Urothelium cell line (cell line): ENCODE measurements at places on chromosomes 13 and 19.

DNA sequence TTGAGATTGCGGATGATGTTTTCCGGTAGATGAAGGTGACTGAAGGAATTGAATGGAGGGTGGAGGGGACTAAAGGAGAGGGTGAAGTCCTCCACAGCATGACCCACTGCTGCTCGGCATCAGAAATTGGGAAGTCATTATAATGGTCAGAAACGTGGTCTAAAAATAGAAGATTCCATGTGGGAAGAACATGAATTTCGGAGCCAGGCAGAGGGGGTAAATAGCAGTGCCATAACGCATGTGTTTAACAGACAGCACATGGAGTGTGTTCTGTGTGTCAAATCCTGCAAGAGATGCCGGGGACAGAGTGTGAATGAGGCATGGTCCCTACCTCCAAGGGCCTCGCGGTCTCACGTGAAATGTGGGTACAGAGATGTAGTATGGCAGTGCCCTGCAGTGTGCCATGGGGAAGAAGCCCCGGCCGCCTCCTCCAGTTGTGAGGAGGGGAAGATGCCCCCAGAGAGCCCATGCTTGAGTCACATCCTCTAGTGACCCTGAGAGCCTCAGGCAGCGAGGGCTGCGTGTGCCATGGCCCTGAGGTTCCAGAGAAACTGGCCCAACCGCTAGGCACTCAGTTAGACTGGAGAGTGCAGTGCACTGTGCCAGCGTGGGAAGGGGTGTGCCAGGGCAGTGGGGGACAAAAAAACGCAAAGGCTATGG is 106.1 kb downstream of the COL4A2 start:
- no peak for DNase-seq

GRCh38 chr19:40800339-40800996 is 1.5 kb downstream of the EGLN2 start:
- no peak for DNase-seq

GRCh38 chr13:103022336-103022735 is 43.9 kb downstream of the SLC10A2 start:
- peak; percentile 4 for DNase-seq

DNA sequence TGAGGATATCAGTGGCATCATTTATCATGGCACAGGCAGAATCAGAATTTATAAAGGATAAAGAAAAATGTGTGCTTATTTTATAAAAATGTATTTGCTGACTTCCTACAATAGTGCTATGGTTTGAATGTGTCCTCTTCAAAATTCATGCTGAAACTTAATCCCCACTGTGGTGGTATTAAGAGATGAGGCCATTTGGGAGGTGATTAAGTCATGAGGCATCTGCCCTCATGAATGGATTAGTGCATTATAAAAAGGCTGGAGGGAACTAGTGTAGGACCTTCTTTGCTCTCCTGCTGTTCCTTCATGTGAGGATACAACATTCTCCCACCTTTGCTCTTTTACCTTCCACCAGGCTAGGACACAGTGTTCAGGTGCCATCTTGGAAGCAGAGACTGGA is 212.8 kb downstream of the RFC3 start:
- no peak for DNase-seq

GRCh38 chr19:55407800-55408532 is 378 bp upstream of the UBE2S start:
- peak; percentile 98 for DNase-seq

DNA sequence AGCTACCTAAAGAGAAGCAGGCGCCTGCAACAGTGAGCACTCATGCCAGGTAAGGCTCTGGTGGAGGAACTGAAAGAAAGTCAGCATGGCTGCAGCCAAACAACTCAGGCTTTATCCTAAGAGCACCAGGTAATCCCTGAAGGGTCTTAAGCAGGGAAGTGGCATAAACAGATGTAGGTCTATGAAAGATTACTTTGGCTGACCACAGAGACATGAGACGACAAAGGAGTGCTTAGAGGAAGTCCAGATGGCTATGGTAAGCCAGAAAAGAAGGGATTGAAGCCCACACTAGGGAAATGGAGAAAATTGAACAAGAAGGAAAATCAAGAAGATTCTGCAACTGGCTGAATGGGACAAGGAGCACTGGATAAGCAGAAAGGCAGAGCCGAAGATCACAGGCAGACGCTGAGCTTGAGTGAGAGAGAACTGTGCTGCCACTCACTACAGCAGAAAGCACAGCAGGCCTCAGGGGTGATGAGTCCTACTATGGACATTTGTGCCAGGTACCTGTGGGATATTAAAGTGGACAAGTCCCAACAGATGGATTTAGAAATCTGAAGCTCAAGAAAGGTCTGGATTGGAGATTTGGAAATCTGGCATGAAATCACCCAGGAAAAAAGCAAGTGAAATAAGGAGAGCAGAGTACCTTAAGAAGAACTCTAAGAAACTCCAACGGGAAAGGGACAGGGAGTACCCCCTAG is 4.2 kb downstream of the RCBTB1 start:
- DNase-seq: no peak

- DNase-seq: peak; percentile 50
These were observed 20.8 kb upstream of the SEMA6B start for GRCh38 chr19:4580021-4580901.

- no peak for DNase-seq
These were observed 4.6 kb upstream of the EPS15L1 start for GRCh38 chr19:16476401-16476800.

GRCh38 chr13:80290591-80290990 is 50.3 kb downstream of the SPRY2 start:
- no peak for DNase-seq

GRCh38 chr19:1947651-1948209 is 6.8 kb downstream of the CSNK1G2 start:
- no peak for DNase-seq

GRCh38 chr13:102289606-102290005 is 112.2 kb downstream of the FGF14 start:
- DNase-seq: no peak

DNA sequence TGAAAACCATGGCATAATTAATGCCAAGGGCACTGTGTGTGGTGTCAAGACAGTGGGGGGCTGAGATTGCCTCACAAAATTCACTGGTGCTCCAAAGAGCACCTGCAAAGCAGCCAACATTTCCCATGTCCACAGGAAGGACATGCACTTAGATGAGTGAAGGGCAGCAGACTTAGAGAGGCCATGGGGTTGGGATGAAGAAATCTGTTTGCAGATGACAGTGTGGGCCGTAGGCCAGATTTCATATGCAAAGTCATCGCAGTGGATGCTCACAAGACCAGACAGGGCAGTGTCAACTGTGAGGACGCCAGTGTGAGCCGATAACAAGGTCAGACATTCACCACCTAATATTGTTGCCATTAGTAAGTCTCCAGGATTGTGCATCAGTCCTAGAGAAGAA is 773.4 kb downstream of the EFNB2 start:
- DNase-seq: no peak

DNA sequence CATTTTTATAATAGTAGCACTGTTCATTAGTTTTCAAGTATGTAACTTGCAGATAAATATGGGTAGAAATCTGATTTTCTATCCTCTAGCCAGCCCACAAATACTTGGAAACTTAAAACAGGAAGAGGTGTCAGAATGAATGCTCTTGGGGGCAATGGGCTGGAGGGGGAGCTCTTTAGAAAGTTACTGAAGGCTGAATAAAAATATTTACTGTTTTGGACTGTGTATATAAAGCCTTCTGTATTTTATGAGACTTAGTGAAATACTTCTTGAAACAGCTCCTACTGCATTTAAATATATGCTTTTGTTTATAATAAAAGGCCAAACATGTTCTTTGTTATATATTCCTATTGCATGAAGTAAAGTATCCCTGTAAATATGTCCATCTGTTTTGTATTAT is 138.8 kb downstream of the RGCC start:
- DNase-seq: no peak

GRCh38 chr13:67023130-67023876 is 206.8 kb downstream of the PCDH9 start:
- peak; percentile 49 for DNase-seq

DNA sequence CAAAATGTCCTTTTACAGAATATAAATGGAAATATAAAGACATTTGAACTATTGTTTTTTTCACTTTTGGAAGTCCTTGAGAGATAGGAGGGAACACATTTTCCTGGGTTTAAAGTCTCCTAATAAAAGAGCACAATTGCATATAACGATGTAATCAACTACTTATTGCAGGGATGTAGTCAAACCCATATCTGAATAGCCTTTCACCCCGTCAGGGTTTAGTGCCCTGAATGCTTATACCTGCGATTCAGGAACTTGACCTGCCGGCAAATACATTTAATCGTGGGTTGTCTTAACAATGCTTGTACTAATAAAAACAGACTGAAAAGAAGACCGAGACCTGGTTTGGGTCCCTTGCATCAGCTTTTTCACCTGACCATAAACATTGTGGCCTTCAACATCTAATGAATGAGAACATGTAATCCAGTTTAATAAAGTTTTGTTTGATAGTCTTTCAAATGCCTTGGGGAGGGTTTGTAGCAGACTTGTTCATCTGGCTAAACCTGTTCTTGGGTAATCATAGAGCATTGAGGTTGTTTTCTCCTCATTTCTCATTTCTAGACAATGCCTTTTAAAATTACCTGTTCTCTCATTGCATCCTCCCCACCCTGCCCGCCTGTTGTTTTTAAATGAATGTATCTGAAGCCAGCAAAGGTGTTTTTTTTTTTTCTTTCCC is 7.0 kb downstream of the KLF5 start:
- DNase-seq: no peak

GRCh38 chr13:110286833-110287819 is 19.8 kb downstream of the COL4A1 start:
- DNase-seq: no peak

DNA sequence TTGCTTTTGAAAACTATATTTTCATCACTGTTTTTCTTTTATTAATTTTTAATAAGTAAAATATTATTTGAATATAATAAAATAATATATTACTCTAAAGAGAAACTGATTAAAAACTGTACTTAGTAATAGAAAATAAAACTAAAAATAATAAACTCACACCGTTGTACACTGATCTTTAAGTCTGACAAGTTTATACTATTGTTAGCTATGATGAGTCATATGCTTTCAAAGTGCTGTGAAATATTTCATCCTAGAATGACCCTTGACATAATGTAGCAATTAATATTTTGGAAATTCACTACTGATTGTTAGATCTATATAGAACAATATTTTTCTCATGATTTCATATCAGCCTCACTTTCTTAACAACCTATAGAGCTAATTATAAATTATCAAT is 1040.6 kb upstream of the SPRY2 start:
- no peak for DNase-seq

GRCh38 chr19:47186446-47187334 is 44.3 kb downstream of the BBC3 start:
- DNase-seq: no peak

DNA sequence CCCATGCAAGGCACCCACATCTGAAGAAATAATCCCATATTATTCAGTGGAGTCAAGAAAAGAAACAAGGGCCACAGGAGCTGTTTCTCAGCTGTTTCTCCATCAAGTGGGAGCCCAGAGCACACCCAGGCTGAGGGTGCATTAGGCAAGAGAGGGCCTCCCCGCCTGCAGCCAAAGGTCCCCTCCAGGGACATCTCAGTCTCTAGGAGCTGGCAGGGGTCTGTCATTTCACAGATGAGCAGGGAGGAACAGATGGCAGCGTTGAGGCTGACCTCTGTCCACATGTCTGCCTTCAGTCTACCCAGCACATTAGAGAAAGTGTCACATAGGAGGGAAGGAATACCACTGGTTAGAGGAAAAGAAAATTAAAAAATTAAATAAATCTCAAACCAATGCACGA is 157.7 kb downstream of the ZNF536 start:
- no peak for DNase-seq

- DNase-seq: no peak
These were observed 150.6 kb upstream of the RNF113B start for GRCh38 chr13:98327371-98328270.

DNA sequence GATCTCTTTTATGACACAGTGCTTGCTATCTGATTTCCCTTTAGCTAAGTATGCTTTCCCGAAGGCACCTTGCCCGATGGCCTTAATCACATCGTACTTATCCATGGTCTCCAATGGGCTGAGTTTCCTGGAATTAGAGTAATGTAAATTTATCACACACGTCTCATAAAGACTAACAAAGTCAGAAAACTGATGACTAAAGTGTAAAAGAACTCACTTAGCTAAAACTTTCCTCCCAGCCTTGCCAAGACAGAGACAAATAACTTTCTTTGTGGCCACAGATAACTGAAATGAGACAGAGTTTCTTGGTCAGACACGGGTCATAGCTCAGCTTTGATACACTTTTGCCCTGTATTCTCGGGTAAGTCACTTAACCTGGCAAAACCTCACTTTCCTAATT is 1.5 kb downstream of the NEK5 start:
- DNase-seq: peak; percentile 4

DNA sequence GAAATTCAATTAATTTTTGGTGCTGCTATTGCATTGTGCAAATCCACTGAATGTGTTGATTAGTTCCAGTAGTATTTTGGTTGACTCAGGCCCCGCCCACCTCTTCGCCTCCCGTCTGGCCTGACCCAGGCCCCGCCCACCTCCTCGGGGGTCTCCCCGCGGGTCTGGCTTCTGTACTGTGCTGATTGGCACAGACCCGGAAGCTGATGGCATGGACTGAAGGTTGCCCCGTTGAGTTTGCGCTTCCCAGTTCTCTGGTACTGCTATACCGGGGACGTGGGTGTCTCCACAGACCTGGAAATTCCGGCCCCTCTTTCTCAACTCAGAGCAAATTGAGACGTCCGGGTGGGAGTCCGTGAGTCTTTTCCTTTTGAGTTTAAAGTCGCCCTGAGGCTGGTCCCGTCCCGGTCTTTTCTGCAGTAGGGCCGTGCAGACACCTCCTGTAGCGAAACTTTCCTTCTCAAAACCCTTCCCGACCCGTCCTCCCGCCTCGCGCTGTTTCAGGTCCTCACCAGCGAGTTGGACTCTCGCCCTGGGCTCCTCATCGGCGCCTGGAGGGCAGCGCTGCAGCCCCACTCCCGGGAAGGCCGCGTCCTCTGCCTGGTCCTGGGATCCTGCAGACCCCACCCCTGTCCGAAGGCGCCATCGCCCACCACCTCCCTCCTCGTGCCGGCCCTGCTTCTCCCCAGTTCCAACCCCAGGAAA is 14.8 kb downstream of the ZNF701 start:
- no peak for DNase-seq

DNA sequence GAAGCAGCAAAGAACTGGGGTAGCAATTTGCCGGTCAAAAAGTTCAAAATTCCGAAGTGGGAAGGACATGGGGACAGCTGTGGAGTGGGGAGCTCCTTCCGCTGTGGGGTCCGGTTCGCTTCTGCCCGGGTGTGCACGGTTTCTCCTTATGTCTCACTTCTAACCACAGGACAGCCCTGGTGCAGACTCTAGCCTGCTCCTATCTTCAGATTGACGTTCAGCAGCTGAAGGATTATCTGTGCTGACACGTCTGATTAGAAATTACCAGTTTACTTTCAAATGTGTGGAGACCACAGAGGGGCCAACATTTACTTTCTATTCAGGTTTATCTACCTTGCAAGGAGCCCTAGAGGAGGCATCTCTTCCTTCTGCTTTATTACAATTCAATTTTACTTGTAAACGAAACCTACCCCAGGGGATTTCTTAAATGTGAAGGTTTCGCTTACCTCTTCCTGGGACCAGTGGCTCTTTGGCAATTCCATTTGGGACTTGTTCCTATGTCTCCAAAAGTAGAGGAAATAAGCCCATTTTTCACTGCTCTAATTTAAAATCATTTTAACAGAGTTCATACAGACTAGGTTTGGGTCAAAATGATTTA is 27.3 kb downstream of the LHFPL6 start:
- DNase-seq: no peak

GRCh38 chr13:65133094-65133493 is 2097.0 kb downstream of the PCDH9 start:
- DNase-seq: no peak

GRCh38 chr19:14418856-14419105 is 360 bp downstream of the DDX39A start:
- peak; percentile 80 for DNase-seq
